ENCODE measurements at places on chromosomes 5 and 9.
A peak's percentile ranks its signal among the peaks of the same experiment; 100 is the strongest.

- no peak for DNase-seq
These were observed 859 bp downstream of the RETREG1 start for GRCh38 chr5:16615741-16616535.

GRCh38 chr5:132468656-132469379 lies 21.8 kb downstream of the IRF1 start:
- no peak for DNase-seq

DNA sequence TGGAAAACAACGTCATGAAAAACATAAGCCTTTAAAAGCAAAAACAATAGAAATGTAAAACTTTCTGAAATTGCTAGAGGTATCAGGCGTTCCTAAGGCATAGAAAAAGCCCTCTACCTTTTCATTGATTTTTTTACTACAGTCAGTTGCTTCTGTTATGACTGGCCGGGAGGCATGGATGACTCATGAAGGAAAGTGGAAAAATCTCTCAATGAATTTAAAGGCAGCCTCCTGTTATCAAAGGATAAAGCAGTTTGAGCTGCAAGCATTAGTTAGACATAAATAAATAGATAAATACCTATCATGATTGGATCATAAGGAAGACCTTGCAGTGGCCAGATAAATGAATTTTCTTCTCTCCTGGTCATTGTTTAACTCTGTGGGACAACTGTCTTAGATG lies 281.6 kb downstream of the MAST4 start:
- DNase-seq = no peak

GRCh38 chr9:133773889-133774655 lies 35.9 kb upstream of the SARDH start:
- no peak for DNase-seq

GRCh38 chr9:10251490-10251889 lies 361.3 kb downstream of the PTPRD start:
- DNase-seq = no peak

DNA sequence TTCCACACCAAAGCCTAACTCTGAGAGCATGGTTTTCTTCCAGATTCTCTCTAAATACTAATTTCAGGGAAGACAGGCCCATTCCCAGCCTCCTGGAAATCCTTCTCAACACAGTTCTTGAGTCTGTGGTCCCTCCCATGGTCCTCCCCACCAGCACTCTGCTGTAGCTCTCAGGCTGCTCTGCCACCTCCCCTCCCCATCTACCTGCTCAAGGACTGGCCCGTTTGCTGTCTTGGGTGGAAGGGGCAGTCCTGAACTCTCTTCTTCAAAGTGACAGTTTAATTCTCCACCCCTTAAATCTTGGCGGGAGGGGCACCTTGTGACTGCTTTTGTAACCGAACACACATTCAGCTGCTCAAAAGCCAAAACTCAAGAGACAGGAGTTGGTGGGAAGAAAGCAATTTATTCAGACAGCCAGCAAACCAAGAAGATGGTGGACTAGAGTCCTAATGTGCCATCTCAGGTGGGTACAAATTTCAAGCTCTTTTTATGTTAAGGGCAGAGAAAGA lies 7.6 kb upstream of the LCN15 start:
- no peak for DNase-seq

DNA sequence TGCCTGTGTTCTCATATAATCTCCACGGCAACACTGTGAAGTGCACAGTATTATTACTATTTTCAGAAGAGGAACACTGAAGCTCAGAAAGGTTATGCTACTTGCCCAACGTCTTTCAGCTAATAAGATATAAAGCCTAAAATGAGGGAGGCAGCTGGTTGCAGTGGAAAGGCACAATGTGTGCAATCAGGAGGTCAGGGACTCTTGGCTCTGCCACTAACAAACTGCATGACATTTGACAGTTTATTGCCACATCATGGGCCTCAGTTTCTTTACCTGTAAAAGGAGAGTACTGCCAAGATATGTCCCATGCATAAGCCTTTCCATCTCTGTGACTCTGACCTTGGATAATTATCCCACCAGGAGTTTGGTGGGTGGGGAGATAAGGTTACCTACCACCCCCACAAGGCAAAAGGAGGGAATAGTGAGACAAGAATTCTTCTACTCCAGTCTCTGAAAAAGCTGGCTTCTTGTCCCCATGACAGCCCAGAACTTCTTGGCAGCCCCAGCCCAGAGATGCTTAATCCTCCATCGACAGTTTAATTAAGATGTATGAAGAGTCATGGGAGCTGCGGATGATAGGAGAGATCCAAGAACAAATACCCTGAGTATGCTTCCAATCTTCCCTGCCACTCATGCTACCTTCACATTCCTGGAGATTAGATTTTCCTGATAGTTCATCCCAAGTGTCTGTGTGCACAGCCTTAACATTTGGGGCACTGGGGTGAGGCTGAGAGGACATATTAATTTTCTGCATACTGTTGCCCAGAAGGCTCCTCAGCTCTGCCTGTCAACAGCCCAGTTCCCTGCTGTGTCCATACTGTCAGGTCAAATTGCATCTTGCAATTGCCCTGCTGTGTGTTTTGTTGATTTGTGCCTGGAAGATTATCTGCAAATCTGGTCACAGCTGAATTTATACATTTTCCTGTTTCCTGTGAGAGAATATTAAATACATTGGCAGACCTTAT lies 271.2 kb downstream of the FAM114A2 start:
- no peak for DNase-seq

DNA sequence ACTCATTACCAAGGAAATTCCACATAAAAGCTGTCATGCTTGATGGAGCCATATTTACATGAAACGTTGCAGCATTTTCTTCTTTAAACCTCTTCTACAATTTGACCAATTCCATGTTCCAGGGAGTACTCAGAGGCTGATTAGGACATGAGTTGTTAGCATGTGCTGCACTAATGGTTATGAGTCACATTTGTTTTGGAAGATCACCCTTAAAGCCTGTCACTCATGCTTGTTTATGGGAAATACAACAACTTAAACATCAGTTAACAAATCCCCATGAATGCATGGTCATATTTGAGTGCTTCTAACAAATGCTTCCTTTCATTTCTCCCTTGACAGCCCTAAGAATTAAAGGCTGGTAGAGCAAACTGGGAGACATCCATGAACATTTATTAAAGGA lies 156.1 kb downstream of the GHR start:
- no peak for DNase-seq

GRCh38 chr5:83964271-83964670 lies 243.6 kb upstream of the HAPLN1 start:
- no peak for DNase-seq

GRCh38 chr5:102796498-102796897 lies 41.4 kb downstream of the PAM start:
- no peak for DNase-seq

DNA sequence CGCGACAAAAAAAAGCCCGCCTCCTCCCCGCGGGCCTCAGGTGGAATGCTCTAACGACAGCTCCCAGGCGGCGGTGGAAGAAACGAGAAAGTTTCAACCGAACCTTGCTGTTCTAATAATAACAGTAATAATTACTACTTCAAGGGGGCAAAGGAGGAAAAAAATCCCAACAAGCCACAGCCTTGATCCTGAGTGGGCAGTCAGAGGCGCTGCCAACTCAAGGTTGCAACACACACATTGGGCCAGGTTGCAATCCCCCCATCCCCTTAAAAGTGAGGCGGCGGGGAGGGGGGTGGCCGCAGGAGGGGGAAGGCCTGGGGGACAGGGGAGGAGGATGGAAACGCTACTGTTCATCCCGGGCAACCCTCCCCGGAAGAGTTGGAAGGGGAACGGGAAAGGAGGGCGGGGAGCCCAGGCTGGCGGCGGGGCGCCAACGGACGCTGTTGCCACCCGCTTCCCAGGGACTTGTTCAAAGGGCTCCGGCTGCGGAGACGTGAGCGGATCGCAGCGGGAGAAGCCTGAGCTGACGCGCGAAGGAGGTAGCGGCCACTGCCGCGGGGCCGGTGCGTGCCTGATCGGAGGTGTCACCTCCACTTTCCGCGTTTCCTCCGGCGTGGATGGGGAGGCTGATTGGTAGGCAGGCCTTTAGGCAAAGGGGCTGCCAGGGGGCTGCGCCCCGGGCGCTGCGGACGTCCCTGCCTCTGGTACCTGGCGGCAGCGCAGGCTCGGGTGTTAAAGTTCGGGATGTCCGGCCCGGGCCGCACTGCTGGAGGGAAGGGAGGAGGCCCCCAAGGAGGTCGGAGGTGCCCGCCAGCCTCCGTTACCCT lies 647 bp downstream of the SMARCA2 start:
- DNase-seq = peak; percentile 14

DNA sequence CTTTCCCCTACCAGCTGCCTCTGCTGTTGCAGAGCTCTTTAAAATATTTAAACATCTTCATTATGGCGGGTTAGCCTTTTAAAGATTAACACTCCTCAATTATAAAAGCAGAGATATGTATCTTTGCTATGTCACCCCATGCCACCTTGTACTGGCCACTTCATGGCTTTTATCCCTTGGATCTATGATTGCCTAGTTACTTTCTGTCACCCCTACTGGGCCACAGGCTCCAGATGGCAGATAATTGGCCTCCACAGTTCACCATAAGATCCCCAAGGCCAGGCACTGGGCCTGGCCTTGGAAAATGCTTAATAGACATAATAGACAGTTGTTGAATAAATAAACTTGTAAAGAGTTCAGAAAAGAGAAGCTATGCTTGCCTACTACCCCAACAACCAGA lies 142.0 kb upstream of the SHB start:
- DNase-seq = no peak

DNA sequence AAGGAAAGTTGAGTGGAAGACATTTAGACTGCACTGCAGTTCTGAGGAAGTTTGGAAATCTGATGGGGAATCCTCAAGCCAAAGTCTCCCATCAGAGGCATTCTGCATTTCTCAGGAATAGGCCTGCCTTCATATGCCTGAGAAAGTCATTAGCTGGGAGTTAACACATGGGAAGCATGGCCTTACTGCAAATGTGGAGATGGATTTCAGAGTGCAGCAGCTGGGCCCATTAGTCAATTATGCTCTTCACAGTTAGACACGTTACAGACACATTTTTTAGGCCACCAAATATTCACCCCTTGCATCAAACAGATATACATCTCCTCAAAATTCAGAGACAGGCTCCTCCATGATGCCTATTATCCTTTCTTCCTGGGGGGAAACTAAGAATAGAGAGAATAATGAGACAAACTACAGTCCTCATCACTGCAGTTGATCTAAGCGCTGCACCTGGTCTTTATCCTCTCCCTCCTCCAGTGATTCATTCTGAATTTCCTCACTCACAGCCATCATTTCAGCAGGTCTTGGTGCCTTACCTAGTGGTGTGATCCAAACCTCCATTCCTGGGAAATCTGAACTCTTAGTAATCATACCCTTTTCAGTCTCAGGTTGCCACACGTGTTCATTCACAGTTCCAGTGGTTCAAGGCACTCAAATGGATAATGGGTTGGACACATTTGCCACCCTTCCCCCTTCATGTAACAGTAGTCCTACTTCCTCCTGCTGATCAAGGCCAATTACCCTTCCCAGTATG lies 47.9 kb upstream of the PPP2CA start:
- DNase-seq = no peak

DNA sequence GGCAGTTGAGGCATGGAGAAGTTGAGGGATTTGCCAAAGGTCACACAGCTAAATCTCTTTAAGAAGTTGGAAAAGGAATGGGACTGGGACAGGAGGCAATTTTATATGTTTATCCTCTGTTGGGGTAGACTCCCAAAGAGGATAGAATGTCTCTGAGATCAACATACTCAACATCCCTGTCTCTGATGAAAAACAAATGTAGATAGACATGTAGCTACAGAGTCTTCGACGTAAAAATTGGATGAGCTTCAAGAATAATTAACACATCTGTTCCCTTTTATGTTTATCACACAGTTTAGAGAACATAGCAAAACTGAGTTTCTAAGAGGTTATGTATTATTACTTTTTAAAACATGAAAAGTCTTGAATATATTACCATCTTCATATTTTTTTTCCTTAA lies 204.6 kb upstream of the CD180 start:
- no peak for DNase-seq

GRCh38 chr9:9951556-9952160 lies 661.1 kb downstream of the PTPRD start:
- no peak for DNase-seq

GRCh38 chr9:112334432-112334841 lies 1.0 kb upstream of the PTBP3 start:
- peak; percentile 7 for DNase-seq

GRCh38 chr5:38528162-38528703 lies 28.2 kb downstream of the LIFR start:
- DNase-seq = no peak

DNA sequence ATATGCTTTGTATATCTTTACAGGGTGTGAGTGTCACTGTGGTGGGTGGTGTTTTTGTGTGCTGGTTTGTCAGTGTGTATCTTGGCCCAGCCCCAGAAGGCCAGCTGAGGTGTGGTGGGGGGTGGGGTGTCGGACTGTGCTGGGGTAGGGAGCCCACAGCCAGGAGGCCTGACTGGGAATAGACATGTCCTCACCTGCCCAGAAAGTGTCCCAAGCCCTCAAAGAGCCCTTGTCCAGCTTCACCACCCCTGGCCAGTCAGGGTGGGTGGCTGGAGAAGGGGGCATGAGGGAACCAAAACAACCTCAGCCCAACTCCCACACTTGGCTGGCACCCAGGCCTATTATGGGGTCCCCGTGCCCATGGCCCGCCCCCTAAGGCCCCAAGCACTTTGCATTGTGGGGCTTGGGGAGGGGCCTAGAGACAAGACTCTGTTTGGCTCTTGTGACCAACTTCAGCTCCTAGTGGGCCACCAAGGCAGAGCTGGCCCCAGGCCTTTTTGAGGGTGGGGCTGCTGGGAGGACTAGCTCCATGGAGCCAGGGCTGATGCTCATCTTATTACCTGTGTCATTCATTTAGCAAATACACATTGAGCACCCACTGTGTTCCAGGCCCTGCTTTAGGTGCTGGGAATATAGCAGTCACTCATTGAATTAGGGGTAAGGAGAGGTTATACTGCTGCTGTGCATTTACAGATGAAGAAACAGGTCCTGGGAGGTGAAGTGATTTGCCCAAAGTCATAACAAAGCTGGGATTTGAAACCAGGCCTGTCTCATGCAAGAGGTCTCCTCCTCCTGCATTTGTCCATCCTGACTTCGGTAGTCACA lies 56.2 kb upstream of the PSD2 start:
- DNase-seq = no peak

- no peak for DNase-seq
These were observed 8.9 kb upstream of the SMIM32 start for GRCh38 chr5:136201870-136202269.

DNA sequence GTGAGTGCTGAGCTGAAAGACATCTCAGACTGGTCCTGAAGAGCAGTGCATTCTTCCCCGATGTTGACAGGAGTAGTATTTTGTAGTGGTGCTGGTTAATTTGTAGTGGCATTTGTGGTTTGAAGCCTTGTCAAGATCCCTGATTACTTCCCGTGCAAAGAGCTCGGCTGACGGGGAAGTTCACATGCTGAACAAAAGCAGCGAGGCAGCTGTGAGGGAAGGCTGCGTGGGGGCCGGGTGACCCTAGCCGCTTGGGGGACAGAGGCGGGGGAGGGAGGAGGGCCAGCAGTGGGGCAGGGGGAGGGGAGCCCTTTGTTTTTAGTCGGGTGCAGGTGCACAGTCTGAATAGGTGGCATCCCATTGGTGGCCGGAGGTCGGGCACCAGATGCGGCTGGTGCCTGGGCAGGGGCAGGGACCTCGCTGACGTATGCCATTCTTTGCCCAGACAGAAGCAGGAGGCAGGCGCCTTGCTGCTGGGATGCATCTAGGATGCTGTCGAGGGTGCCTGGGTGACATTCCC lies 64.7 kb downstream of the CRB2 start:
- no peak for DNase-seq
